ENCODE measurements at places on chromosomes 3 and 15. TPM values are rescaled to one million over a fixed set of nuclear protein-coding genes. Genes with fewer than 3 reads are reported as not detected.

DNA sequence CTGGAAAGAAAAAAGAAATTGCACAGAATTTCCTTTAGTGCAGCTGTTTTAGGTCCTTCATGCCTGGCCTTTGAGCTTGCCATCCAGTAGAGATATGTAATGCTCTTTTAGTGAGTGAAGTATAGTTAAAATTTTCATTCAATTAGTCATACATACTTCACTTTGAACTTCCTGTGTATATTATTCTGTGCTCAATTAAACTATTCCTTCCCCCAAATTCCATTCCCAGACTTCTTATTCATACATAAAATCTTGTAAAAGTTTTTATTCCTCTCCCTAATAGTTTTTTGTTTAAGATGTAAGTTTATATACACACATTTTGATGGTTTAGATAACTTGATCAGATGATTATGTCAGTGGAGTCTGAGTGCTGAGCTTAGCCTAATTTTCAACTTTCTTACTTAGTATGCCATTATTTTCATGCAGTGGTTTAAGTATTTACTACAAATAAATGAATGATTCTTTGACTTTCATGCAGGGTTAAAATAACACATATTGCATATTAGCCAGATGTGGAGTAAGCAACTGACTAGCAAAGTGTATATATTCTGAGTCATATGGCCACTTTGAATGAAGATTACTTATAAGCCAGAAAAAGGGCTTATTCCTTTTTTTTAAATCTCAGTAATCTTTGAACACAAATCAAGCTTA lies 42.5 kb upstream of the ABHD10 start:
- no peak overlapping the region for H3K27ac ChIP-seq
- H3K27me3 ChIP-seq = no peaks in the 10 kb centered on the region
- ATAC-seq = no peak

DNA sequence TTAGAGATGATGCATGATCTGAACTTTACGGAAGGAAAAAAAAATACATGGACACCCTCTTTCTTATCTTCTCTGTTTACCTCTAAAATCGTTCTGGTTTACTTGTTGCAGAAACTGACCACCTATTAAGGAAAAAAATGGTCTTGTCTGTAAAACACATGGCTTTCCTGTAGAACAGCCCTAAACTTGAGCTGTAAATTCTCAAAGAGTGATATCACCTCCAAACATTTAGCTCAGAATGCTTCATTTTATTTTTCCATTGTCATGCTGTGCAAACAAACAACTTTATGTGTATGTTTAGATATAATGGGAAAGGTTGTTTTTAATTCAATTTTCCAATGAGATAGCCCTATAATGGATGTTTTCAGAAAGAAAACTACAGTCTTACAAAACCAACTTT lies 237.4 kb upstream of the NR2F2 start:
- H3K27me3 ChIP-seq = peaks cover 3% of the 10 kb centered on the region
- no peaks in the 10 kb centered on the region for H3K36me3 ChIP-seq
- H3K4me1 ChIP-seq = no peaks in the 10 kb centered on the region
- H3K27ac ChIP-seq = no peak overlapping the region
- no peak overlapping the region for H3K4me3 ChIP-seq

DNA sequence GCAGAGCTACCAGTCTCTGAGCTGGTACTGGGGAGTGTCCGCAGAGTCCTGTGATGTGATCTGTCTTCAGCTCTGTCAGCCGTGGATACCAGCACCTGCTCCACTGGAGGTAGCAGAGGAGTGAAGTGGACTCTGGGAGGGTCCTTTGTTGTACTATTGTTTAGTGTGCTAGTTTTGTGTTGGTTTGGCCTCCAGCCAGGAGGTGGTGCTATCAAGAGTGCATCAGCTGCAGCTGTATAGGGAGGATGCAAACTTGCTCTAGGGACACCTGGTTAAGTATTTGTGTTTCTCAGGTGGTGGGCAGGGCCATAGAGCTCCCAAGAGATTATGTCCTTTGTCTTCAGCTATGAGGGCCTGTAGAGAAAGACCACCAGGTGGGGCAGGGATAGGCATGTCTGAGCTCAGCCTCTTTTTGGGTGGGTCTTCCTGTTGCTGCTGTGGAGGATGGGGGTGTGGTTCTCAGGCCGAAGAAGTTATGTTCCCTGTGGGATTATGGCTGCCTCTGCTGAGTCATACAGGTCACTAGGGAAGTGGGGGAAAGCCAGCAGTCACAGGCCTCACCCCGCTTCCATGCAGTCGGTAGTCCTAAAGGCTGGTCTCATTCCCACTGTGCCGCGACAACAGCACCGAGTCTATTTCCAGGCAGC lies 443.2 kb upstream of the TBL1XR1 start:
- H3K4me1 ChIP-seq = peaks cover 32% of the 10 kb centered on the region
- H3K27ac ChIP-seq = no peak overlapping the region
- no peaks in the 10 kb centered on the region for H3K36me3 ChIP-seq
- ATAC-seq = no peak
- H3K4me3 ChIP-seq = peak overlapping the region; percentile 13

- no peaks in the 10 kb centered on the region for H3K4me1 ChIP-seq
- H3K27me3 ChIP-seq = no peaks in the 10 kb centered on the region
- no peak for ATAC-seq
- H3K36me3 ChIP-seq = no peaks in the 10 kb centered on the region
These were observed 245.4 kb upstream of the CDIN1 start for GRCh38 chr15:36334059-36334458.

- no peak overlapping the region for H3K4me3 ChIP-seq
- no peak for ATAC-seq
- no peaks in the 10 kb centered on the region for H3K36me3 ChIP-seq
- H3K27ac ChIP-seq = no peak overlapping the region
- H3K4me1 ChIP-seq = peaks cover 4% of the 10 kb centered on the region
- peaks cover 7% of the 10 kb centered on the region for H3K27me3 ChIP-seq
These were observed 184.4 kb downstream of the SHOX2 start for GRCh38 chr3:157921811-157922210.

Gene CTXND1
- not detected for total RNA-seq
